Daoy (cell line): ENCODE measurements at places on chromosomes 1 and 21. TPM values are rescaled to one million over a fixed set of nuclear protein-coding genes. Genes with fewer than 3 reads are reported as not detected.

Gene CTSE
- total RNA-seq: not detected in 2 replicates

DNA sequence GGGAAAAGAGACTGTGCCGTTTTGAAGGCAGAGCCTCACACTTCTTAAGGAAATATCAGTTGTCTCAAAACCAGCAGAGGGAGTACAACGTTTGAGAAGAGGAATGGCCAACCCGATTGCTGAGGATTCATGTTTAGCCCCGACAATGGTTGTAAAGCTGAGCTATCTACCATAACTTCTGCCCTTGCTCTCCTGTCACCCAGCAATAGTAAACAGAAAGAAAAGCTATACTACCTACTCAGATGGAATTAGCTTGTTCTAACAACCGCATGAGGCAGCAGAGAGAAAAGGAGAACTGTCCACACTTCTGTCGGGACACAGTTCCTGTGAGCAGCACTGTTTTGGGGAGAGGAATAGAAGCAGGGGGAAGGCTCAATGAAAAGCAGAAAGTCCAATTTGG is 91.2 kb downstream of the SLC45A1 start:
- peak; percentile 64 for DNase-seq

- no peak for DNase-seq
These were observed 5.4 kb downstream of the SPATA6 start for GRCh38 chr1:48466594-48466993.

DNA sequence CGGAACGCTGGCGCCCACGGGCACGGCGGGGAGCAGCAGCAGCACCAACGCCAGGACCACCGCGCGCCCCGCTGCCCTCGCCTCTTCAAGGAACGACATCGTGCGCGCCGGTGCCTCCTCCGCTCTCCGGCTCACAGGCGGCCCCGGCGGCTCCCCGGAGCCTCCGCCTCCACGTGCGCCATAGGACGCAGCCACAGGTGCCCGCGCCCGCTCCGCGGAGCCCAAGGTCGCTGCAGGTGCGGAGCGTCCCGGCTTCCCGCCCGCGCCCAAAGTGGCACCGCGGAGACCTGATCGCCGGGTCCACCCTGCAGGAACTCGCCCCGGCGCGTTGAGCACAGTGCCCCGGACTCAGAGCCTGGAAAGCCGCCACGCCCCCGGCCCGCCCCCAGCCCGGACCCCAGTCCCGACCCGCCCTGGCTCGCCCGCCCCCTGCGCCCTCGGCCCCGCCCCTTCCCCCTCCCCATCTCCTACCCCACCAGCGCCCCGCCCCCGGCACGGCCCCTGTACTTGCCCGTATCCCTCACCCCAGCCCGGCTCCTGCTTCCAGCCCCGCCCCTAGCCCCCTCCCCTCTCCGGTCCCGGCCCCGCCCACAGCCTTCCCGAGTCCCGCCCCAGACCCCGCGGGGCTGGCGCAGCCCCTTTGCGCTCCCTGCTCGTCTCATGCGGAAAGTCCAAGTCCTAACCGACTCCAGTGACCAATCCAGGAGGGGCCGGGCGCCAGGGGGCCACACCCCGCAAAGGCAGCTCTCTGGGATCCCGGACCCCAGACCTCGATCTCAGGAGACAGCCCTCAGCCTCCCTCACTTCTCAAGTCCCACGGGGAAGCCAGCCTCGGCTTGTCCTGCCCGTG is at the start of gene MEGF6:
Gene MEGF6 (minus strand): TSS at position 339 of the 850 bp plus-strand sequence. CDS start 240 bp downstream, at position 99.
- DNase-seq: peak; percentile 83

Gene ADORA1
- total RNA-seq: 0.89 and 2.7 TPM in 2 replicates

- DNase-seq: no peak
These were observed 62.5 kb downstream of the ASH1L start for GRCh38 chr1:155499953-155500639.

Gene CYP4X1
- 0.77 and 1.0 TPM in 2 replicates for total RNA-seq

GRCh38 chr1:43414634-43415223 is 25.0 kb downstream of the SZT2 start:
- DNase-seq: peak; percentile 62

DNA sequence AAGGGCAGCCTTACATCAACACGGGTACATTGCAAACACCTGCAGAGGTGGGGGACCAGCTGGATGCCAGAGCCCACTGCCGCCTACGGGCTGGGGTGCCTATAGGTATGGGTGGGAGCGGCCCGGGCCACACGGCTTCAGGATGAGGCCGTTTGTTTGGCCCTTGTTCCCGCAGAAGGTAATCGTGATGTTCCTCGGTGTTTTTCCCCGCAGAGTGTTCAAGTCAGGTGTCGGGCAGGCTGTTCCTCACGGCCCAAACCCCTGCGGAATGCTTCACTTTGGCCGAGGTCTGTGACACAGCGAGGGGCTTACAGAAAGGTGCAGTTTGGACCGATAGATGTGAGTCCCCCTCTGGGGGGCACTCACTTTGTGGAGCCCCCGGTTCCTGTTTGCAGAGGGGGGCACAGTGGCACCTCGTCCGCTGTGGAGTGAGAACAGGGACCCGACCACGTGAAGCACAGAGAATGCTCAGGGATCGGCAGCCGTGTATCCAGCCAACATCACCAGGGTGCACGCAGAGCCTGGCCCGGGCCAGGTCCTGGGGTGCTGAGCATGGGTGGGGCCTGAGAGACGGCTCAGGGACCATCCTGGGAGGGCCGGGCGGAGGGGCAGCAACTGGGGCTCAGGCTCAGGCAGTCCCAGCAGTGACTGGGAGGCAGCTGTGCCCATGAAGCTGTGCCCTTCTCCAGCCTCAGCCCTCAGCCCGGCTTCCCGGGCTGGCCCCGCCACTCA is 453 bp upstream of the TTLL10 start:
- DNase-seq: no peak
